ENCODE measurements at places on chromosomes 3 and 15.

- DNase-seq, result no peak
Measured at GRCh38 chr3:111749171-111750170, 109.6 kb upstream of the PHLDB2 start.

DNA sequence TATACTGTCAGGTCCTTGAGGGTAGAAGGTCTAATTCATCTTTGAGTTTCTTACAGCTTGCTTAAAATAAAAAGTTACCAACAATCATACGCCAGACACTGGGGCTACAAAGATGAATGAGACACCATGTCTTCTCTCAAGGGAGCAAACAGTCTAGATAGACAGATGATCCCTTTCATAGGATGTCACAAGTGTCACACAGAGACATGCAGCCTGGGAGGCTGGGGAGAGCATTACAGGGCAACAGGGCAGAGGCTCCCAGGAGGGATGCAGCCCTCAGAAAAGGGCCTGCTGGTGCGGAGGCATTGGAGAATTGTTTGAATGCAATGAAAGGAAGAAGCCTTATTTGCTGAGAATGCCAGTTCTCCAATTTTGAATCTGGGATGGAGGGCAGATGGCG, 39.0 kb downstream of the DRD3 start:
- no peak for DNase-seq

- DNase-seq, result no peak
Measured at GRCh38 chr15:65829130-65829764, 37.2 kb upstream of the DENND4A start.

GRCh38 chr3:190378240-190378891, 9.6 kb upstream of the CLDN16 start:
- DNase-seq, result no peak

- no peak for DNase-seq
Measured at GRCh38 chr3:188951734-188952133, 220.0 kb upstream of the TPRG1 start.

Measured in thoracic aorta (tissue), 2 donors.